ENCODE measurements at places on chromosomes 7 and 10.

DNA sequence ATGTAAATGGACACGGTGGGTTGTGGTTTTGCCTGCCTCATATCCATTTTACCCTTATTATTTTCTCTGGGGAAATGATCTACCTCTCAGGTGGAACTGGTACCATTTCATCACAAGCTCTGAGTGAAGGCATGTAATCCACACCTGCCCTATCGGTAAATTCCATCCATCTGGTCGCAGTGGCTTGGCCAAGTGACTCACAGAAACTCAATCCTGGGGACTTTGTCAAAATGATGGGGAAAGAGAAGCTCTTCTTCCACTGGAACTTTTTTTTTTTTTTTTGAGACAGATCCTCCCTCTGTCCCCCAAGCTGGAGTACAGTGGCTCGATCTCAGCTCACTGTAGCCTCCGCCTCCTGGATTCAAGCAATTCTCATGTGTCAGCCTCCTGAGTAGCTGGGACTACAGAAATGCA, 48.2 kb upstream of the ANKRD1 start:
- no peak for DNase-seq

- DNase-seq, result no peak
These were observed 120.0 kb upstream of the SAMD8 start for GRCh38 chr10:74991435-74991834.

- no peak for DNase-seq
These were observed 38.0 kb downstream of the CYTH3 start for GRCh38 chr7:6234384-6234783.

DNA sequence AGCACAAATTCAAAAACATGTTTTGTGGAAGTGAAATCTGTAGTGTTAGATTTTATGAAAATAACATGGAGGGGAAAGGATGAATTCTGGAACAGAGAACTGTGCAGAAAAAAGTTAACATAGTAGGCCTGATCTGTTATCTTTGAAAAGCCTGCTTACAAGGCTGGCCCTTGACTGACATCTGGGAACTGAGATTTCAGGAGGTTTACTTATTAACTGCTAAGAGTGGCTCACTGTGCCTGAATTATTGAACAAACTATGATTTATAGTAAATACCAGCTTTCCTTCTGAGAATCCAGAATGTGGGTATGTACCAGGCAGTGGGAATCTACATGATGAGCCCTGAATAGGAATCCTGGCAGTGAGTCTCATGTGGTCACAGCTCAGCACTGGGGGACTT, 30.5 kb downstream of the NSUN6 start:
- no peak for DNase-seq

DNA sequence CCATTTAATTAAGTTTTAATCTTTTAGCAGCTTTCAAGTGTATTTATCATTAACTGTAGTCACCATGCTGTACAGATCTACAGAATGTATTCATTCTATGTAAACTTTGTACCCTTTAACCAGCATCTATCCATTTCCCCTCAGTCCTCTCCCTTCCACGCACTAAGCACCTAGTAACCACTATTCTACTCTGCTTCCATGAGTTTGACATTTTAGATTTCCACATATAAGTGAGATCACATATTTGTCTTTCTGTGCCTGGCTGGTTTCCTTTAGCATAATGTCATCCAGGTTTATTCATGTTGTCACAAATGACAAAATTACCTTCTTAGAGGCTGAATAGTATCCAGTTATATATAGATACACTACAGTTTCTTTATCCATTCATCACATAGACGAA, 79.7 kb downstream of the BTAF1 start:
- no peak for DNase-seq

DNA sequence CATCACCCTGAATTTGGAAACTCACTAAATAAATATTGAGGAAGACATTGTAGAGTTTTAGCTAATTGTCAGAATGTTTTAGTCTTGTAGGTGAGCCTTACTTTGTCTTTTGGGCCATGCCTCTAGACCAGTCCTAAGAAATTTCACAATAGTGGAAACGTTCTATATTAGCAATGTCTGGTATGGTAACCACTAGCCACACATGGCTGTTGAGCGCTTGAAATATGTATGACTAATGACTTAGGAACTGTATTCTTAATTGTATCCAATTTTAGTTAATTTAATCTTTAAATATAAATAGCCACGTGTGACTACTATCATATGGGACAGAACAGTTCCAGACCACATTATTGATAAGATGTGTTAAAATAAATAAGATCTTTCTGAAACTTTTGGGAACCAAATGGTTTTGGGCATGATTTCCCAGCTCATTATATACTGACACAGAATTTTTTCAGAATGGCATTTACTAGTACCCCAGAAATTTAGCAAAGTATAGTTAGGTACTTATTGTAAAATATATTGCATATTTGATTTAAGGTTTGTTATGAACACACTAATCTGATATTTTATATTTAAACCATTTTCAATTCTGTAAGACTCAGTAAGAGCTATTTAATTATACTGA, 95.0 kb downstream of the VPS50 start:
- no peak for DNase-seq

DNA sequence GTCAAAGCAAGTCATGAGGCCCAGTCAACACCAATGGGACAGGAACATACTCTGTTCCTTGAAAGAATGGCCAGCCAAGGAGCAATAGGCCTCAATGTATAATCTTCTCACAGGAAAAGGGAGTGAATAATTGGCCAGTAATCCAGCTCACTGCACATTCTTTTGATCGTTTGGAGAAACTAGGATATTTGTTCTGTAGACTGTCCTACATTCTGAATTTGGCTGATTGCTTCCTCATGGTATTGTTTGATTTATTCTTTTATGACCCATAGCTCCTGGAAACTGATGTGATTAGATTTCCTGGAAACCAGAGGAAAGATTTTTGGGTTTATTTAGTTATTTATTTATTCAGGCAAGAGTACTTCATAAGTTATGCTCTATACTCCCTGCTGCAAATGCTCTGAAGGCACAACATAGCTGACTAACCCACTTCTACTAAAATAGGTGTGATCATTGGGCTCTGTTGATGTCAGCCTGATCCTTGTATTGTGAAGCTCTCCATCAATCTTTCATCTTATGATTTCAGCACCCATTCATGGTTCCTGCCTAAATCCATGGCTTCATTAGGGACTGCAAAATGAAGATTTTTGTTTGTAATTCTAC, 745.2 kb downstream of the SUGCT start:
- DNase-seq, result no peak

GRCh38 chr10:121674885-121675284, 76.6 kb upstream of the FGFR2 start:
- DNase-seq, result no peak

- no peak for DNase-seq
These were observed 228.5 kb upstream of the NEBL start for GRCh38 chr10:21125471-21126228.

- no peak for DNase-seq
These were observed 485.6 kb upstream of the GRM3 start for GRCh38 chr7:86158111-86158510.

DNA sequence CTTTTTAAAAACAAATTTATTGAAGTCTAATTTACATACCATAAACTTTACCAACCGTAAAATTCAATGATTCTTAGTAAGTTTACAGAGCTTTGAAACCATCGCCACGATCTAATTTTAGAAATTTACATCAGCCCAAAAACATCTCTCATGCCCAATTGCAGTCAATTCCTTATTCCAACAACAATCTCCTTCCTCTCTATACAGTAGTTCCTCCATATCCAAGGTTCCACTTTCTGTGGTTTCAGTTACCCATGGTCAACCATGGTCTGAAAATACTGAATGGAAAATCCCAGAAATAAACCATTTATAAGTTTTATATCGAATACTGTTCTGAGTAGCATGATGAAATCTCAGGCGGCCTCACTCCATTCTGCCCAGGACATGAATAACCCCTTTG, 183.4 kb upstream of the ADCY1 start:
- no peak for DNase-seq

GRCh38 chr10:132946-133898, 2.0 kb upstream of the ZMYND11 start:
- DNase-seq, result no peak

GRCh38 chr7:149799397-149800168, 26.2 kb upstream of the ZNF467 start:
- DNase-seq, result peak; percentile 74

DNA sequence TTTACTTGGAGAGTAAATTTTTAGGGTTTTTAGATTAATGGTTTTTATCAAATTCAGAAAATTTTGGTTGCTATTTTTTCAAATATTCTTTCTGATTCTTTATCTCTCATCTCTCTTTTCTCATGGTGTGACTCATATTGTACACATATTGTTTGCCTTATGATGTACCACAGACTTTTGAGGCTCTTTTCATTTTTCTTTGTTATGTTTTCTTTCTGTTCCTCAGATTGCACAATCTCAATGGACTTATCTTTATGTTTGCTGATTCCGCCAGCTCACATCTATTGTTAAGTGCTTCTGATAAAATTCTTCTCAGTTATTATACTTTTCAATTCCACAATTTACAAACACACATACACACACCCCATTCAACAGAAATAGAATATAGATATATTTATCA, 168.2 kb upstream of the IGFBP3 start:
- DNase-seq, result no peak

DNA sequence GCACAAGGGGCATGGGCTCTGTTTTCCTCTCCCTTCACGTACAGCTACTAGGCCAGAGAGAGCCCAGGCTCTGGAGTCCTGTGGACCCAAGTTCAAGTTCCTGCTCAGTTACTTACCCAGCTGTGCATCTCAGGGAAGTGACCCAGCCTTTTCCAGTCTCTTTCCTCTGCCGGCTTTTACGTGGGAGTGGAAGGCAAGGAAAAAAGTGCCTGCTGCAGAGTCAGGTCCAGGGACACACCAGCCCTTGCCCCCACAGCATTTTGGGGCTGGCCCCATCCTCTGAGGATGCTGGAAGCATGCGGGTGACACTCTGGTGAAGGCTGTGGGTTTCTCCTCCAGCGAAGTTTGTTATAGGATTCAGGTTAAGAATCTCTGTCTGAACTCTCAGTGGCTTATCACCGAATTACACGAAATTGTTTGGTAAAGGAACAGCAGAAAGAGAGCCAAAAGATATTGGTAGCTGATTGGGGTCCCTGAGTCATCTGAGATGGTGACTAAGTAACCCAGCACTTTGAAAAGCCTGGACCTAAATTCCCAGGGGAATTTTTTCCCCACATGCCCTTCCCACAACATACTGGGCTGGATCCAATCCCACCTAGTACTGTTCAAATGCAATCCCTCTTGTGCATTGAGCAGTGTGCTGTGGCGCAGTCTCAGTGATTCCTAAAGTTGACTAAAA, 424.3 kb downstream of the RPS24 start:
- DNase-seq, result no peak

DNA sequence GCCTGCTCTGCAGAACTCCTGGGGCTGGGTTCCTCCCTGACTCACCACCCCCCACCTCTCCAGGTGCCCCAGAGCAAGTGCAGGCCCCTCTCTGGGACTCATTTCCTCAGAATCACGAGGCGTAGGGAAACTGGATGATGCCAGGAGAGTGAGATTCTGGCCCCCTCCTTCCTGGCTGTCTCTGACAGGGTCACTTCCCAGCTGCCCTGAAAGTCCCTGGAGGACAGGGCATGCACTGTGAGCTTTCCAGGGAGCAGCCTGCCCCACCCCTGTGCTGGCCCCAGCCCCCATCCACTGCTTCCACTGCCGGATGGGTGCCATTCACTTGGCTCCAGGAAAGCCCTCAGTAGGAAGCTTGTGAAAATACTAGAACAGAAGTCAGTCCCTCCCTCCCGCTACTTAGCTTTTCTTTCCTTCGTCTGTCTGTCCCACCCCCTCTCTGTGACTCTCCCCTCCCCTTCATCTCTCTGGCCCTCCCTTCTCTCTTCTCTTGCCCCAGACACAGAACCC, 10.4 kb downstream of the TACR2 start:
- DNase-seq, result peak; percentile 60

GRCh38 chr7:96285579-96285978, 36.3 kb downstream of the SLC25A13 start:
- no peak for DNase-seq

GRCh38 chr7:5359344-5359743, 64.3 kb downstream of the TNRC18 start:
- no peak for DNase-seq

- no peak for DNase-seq
These were observed 16.0 kb downstream of the PALD1 start for GRCh38 chr10:70494536-70494935.

GRCh38 chr10:71436268-71437125, 39.8 kb downstream of the CDH23 start:
- DNase-seq, result no peak

GRCh38 chr10:31070025-31070424, 38.4 kb upstream of the ZNF438 start:
- DNase-seq, result no peak

DNA sequence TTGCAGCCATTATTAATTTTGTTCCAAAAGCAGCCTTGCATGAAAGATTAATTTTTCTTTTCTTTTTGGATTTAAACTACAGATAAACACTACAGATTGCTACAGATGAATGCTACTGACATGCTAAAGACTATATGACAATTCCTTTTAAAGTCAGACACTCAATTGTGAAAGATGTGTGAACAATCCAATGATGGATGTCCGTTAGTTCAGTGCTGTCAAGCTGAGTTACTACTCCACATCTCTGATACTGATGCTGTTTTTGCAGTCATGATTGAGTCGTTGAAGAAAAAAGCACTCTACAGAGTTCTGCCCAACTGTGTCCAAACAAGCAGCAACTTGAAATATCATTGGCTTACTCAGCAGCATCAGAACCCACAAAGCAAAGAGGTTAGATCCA, 146.8 kb downstream of the OTUD1 start:
- no peak for DNase-seq

DNA sequence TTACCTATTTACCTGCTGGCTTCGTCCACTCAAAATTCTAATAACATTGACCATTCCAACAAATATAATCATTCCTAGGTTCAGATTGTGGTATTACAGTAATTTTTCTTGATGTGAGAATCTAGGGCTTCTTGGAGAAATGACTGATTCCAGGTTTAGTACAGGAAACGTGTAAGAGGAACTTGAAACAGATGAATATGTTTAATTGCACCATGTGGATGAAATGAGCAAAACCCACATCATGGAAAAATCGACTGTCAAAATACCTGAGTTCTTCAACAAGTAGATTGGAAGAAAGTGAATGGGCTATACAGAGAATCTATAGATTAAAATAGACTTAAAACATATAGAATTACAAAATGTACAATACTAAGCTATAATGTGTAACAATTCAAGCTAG, 24.9 kb upstream of the OR9A4 start:
- DNase-seq, result no peak

- DNase-seq, result peak; percentile 41
These were observed 157.3 kb upstream of the MTPN start for GRCh38 chr7:136134503-136134902.

DNA sequence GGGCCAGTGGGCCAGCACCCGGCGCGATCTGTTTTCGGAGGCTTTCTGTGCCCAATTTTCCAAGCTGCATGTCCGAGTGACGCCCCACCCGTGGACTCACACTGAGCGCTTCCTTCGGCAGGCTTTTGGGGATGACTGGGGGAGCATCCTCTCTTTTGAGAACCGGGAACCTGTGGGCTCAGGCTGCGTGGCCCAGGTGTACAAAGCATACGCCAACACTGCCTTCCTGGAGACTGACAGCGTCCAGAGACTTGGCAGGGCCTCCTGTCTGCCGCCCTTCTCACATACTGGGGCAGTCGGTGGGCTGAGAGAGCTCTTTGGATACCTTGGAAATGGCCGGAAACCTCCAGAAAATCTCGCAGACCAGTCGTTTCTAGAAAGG, 1.0 kb downstream of the ADCK2 start:
- no peak for DNase-seq

Measured in BE2C (cell line).